NCI-H1105 (cell line): ENCODE measurements at places on chromosomes 13 and 19.
A peak's percentile ranks its signal among the peaks of the same experiment; 100 is the strongest.

DNA sequence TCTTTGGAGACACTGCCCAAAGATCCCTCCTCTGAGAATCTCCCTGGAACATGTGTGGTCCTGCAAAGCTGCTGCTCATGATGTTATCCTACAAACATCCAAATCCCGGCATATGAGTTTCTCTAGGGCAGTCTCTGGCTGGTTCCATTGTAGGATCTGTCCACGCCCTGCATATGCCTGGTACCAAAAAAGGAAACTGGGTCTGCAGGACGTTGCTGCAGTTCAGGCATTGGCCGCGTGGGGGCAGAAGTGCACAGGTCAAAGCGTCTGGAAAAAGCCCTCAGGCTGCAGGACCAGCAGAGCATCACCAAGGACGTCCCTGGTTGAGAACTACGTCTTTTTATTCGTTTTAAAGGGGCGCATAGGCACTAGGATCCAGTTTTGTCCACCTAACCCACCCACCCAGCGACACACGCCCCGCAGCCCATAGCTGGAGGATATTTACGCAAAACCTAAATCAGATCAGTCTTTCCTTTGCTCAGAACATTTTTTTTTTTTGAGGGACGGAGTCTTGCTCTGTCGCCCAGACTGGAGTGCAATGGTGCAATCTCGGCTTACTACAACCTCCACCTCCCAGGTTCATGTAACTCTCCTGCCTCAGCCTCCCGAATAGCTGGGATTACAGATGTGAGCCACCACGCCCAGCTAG lies 12.9 kb upstream of the ZNF564 start:
- peak; percentile 79 for DNase-seq

GRCh38 chr13:93158565-93158964 lies 68.0 kb upstream of the GPC6 start:
- no peak for DNase-seq

DNA sequence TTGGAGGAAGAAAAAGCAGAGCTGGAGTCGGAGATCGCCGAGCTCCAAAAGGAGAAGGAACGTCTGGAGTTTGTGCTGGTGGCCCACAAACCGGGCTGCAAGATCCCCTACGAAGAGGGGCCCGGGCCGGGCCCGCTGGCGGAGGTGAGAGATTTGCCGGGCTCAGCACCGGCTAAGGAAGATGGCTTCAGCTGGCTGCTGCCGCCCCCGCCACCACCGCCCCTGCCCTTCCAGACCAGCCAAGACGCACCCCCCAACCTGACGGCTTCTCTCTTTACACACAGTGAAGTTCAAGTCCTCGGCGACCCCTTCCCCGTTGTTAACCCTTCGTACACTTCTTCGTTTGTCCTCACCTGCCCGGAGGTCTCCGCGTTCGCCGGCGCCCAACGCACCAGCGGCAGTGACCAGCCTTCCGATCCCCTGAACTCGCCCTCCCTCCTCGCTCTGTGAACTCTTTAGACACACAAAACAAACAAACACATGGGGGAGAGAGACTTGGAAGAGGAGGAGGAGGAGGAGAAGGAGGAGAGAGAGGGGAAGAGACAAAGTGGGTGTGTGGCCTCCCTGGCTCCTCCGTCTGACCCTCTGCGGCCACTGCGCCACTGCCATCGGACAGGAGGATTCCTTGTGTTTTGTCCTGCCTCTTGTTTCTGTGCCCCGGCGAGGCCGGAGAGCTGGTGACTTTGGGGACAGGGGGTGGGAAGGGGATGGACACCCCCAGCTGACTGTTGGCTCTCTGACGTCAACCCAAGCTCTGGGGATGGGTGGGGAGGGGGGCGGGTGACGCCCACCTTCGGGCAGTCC lies 5.0 kb downstream of the FOSB start:
- DNase-seq = no peak

- no peak for DNase-seq
Observed at GRCh38 chr13:41019011-41019487, at the start of gene ELF1. TSS of gene ELF1 (minus strand) at chr13:41019316. CDS start at chr13:40982054, 37,262 bp downstream.
